SHP77 (cell line): ENCODE measurements at places on chromosomes 6 and 20.

DNA sequence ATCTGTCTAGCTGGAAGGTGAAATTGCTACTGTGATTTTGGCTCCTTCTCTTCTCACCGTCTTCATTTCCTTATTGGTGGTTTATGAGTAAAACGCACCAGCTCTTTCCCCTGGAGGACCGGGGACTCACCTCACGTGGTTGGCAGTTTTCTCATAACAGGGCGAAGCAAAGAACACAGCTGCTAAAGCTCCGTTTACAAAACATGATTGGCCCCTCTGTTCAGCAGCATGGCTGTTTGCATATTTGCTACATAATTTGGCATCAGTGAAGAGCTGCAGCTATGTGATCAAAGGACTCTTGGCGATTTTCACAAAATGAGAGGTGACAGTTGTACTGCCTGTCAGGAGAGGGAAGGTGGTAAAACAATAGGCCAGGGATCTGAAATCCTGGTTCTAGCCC is 20.5 kb upstream of the TMEM181 start:
- DNase-seq = no peak

GRCh38 chr6:32255199-32256153 is 31.6 kb upstream of the NOTCH4 start:
- DNase-seq = no peak

DNA sequence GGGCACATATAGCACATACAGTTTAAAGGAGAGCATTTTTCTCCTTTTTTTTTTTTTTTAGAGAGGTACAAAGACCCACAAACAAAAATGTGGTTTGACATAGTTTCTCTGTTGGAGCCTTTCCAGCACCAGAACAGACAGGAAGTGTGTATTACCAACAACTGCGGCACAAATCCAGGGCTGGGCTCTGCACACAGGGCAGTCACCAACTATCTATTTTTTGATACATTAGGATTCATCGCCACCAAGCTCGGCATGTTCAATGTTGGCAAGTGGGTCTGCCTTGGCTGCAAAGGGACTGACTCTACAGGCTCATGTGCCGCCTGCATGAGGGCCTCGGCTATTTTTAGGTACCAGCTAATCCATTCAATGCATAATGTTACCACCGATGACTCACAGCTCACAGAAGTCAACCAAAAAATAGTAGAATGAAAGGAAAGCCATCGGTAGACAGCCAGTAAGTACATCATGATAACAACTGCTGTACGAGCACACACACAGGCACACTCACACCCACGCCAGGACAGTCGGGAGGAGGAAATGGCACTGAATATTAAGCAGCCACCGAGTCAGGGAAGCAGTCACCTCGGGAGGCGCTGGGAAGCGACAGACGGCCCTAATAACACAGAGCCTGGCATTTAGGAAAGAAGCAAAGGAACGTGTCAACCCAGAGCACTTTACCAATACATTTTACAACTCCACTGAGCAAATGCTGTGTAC is 81.6 kb downstream of the GMPR start:
- DNase-seq = peak; percentile 65

DNA sequence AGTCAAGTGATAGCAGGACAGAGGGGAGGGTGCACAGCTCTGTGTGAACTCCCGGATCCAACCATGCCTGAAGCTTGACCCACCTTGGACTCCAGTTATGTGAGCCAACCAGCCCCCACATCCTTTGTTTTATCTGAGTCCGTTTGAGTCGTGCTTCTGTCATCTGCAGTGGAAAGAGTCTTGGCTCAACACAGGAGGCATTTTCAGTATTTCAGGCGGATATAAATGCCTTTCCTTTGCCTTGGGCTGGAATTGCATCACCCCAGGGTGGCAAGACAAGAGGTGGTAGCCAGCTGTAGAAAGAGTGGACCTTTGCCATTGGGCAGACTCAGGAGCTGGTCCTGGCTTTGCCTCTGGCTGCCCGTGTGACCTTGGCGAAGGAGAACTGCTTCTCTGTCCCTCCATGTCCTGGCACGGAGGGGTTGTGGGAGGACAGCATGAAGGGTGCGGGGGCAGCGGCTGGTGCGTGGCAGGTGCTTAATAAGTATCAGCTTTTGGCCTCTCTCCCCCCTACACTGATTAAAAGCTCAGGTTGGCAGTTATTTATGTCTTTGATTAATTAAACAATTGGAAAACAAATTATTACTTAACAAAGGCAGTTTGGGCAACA is 42.6 kb upstream of the APCDD1L start:
- DNase-seq = no peak

DNA sequence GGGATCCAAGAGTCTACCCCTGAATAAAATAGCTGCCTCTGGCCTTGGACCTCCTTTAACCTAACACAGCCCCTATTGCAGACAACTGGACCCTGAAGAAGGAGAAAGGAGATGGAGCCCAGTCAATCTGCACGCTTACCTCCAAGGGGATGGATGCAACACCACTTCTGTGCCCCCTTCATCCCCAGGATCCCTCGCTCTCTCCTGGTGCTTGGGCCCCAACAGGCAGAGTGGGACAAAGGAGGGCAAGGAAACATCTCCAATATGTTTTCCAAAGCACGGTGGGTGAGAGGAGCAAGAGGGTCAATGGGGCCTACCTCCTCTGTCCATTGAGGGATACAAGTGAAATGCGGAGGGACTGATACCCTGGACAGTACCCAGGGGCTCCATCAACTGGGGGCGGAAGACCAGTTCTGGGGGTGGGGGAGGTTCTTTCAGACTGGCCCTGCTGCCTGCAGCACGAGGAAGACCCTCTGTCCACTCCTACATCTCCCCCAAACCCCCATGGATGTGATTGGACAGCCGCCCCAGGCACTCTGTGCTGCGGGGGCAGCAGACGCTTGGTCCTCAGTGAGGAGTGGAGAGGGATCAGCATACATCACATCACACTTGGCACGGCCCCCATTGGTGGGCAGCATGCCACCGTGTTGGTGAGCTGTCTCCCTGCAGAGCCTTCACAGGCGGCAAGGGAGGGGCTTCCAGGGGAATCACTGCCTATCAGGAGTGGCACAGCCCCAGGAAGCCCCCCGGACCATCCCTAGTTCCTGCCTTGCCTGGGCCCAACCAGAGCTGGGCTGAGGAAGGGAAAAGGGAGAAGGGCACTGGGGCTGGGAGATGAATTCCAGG is 70.6 kb downstream of the MRPL14 start:
- DNase-seq = no peak

- DNase-seq = no peak
Observed at GRCh38 chr20:5003626-5004025, 2.3 kb upstream of the SLC23A2 start.

DNA sequence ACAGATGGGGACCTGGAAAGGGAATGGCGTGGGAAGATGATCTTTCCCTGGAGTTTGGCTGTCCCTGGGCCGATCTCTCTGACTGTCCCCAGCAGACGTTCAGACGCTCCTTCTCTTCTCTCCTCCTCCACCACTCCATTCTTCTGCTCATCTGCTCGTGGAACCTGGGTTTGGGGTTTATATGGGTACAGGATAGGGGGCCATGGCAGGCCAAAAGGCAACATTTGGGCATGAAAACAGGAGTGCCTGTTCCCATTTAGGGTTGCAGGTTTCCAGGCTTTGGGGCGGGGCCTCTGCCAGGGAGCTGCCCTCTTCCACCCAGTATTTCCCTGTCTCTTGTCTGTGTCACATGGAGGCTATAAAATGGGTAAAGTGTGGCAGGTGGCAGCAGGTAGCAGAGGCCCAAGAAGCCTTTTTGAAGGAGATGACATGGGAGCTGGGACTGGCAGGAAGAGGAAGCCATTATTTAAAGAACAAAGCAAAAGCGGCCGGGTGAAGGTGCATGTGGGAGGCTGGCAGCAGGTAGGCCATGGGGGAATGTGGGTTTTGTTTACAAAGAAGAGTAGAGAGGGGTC is 203.7 kb downstream of the BMP7 start:
- DNase-seq = no peak

DNA sequence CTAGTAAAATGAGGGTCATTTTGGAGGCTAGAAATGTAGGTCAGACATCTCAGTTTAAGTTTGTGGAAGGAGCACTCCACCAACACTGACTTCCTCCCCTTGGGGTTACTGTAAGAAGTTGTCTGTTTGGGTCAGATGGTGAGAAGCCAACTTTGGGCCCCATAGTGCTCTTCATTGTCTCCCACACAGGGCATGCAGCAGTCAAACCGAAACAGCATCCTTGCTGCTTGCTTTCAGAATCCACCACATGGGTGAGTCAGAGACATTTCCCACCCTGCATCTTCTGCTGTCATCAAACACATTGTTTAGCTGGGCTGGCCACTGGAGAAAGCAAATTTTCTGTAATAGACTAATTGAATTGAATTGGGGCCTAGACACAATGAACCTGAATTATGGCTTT is 16.8 kb downstream of the IL17F start:
- no peak for DNase-seq

DNA sequence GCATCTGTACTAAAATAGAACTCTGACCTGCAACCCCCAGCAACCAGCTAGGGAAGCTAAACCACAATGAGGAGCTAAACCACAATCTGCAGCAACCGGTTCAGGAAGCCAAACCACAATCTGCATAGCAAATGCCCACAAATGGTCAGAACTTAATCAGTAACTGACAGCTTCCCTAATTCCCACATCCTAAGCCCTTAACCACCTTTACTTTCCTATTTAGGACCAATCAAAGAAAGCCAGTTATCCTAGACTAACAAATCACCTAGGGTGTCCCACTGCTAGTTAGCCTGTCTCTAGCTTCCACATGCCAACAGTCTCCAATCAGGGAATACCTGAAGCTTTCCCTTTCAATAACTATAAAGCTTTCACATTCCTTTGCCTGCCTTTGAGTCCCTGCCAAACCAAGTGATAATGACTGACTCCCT is 424.6 kb upstream of the PTCHD4 start:
- DNase-seq = no peak

GRCh38 chr6:163712981-163713380 is 298.5 kb downstream of the QKI start:
- DNase-seq = no peak

- DNase-seq = no peak
Observed at GRCh38 chr6:118808793-118809638, 84.9 kb upstream of the ASF1A start.
